ENCODE measurements at places on chromosomes 1 and 21. TPM values are rescaled to one million over a fixed set of nuclear protein-coding genes. Genes with fewer than 3 reads are reported as not detected.

DNA sequence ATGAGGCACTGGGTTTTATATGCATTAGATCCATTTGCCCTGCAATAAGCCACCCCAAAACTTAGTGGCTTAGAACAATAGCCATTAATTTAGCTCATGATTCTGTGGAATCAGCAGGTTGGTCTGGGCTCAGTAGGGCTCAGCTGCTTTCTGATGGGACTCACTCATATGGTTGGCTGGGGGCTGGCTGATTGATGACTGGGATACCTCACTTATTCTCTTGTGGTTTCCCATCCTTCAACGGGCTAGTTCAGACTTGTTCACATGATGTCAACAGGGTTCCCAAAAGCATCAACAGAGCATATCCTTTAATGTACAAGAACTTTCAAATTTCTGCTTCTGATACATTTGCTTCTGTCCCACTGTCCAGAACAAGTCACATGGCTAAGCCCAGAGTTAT lies 43.2 kb downstream of the DNM3 start:
- H3K4me3 ChIP-seq: no peak overlapping the region
- H3K27ac ChIP-seq: no peak overlapping the region
- no peaks in the 10 kb centered on the region for H3K27me3 ChIP-seq

Gene NCMAP
- 0.03 TPM for polyA plus RNA-seq

GRCh38 chr21:19712441-19712840 lies 1285.8 kb upstream of the NCAM2 start:
- no peaks in the 10 kb centered on the region for H3K27me3 ChIP-seq
- H3K27ac ChIP-seq: no peak overlapping the region
- no peak overlapping the region for H3K4me3 ChIP-seq
- DNase-seq: no peak

DNA sequence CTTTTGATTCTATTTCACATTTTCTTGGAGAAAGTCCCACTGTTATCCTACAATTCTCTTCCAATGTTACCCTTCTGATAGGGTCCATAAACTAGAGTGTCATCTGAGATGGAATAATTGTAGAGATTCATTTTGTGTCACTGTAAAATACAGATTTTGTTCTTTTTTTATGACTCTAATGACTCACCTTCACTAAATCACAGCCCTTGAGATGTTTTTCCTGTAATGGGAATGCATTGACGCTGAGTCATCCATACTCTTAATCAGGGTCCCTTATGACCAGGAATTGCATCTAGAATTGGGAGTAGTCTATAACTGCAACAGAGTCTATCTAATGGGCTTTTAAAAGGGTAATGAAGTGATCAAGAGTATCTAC lies 315.5 kb downstream of the TGFB2 start:
- no peaks in the 10 kb centered on the region for H3K36me3 ChIP-seq
- no peak overlapping the region for H3K27ac ChIP-seq
- no peak overlapping the region for H3K4me3 ChIP-seq
- peaks cover 6% of the 10 kb centered on the region for H3K27me3 ChIP-seq
- H3K4me1 ChIP-seq: no peaks in the 10 kb centered on the region

Gene HTR1D
- polyA plus RNA-seq: not detected

Gene TMEM79
- 4.8 TPM for polyA plus RNA-seq

Gene LCE1B
- not detected for polyA plus RNA-seq

Gene C4BPA
- polyA plus RNA-seq: not detected

Gene C21orf58
- polyA plus RNA-seq: 0.51 TPM

DNA sequence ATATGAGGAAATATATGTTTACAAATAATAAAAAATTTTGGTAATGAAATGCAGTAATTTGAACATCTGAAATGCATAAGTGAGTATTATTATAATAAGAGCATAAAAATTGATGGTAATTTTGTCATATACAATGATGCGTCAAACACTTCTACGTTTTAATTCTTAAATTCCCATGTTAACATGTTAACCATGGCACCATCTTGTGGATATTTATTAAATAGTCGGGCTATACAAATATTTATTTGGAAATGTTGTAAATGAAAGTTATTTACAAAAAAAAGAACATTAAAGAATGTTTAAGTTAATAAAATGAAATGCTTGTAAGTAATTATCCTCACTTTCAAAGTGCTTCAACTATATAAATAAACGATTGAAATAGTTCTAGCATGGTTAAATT lies 57.2 kb upstream of the C1orf185 start:
- H3K27me3 ChIP-seq: peaks cover 4% of the 10 kb centered on the region
- H3K36me3 ChIP-seq: no peaks in the 10 kb centered on the region
- no peak overlapping the region for H3K27ac ChIP-seq
- no peaks in the 10 kb centered on the region for H3K4me1 ChIP-seq
- no peak for DNase-seq

Gene SYNC
- polyA plus RNA-seq: not detected

Gene FCER1G
- polyA plus RNA-seq: 107 TPM

Gene PTGER3
- not detected for polyA plus RNA-seq

DNA sequence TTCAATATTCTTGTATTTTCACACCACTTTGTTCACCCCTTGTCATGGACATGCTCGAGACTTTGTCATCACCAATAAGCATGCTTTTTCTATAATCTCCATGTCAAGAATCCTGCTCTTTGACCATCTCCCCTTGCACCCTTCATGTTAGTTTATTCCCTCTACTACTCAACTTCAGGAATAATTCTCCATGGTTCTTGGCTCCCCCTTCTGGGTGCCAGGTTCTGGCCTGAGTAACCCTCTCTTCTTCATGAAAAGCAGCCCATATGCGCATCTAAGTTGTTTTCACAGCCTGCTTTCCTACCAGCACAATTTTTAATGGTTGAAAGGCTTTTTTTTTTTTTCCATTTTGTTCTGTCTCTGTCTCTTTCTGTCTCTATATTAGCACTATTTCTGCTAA lies 160.7 kb downstream of the LEPR start:
- H3K27me3 ChIP-seq: no peaks in the 10 kb centered on the region
- H3K4me1 ChIP-seq: no peaks in the 10 kb centered on the region
- H3K36me3 ChIP-seq: peaks cover 6% of the 10 kb centered on the region
- no peak for DNase-seq
- H3K4me3 ChIP-seq: no peak overlapping the region

DNA sequence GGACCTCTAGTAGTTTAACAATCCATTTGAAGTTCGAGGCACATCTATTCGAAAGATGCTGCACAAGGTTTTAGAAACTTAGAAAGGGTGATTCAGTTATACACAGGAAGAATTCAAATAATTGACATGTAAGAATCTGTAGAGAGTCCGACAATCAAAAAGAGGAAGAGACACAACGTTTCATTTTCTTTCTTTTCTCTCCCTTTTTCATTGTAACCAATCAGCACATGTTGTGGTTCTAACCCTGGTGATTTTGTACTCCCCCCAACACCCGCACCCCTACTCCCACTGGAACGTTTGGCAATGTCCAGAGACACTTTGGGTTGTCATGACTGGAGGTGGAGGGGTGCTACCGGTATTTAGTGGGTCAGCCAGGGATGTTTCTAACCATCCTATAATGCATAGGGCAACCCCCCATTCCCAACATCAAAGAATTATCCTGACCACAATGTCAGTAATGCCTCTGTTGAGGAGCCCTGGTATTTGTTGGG lies 4.9 kb downstream of the TGFB2 start:
- no peak overlapping the region for H3K4me3 ChIP-seq
- no peaks in the 10 kb centered on the region for H3K27me3 ChIP-seq
- no peak for DNase-seq
- peaks cover 50% of the 10 kb centered on the region for H3K4me1 ChIP-seq
- no peak overlapping the region for H3K27ac ChIP-seq
- no peaks in the 10 kb centered on the region for H3K36me3 ChIP-seq

DNA sequence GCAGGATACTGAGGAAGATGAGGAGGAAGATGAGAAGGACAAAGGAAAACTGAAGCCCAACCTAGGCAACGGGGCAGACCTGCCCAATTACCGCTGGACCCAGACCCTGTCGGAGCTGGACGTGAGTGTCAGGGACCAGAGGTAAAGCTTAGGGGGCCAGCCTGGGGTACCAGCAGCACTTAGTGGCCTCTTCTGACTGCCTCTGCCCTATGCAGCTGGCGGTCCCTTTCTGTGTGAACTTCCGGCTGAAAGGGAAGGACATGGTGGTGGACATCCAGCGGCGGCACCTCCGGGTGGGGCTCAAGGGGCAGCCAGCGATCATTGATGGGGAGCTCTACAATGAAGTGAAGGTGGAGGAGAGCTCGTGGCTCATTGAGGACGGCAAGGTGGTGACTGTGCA lies 17.6 kb downstream of the KDF1 start:
- peaks cover 69% of the 10 kb centered on the region for H3K36me3 ChIP-seq
- no peak overlapping the region for H3K27ac ChIP-seq
- no peaks in the 10 kb centered on the region for H3K27me3 ChIP-seq
- DNase-seq: no peak
- H3K4me3 ChIP-seq: no peak overlapping the region

DNA sequence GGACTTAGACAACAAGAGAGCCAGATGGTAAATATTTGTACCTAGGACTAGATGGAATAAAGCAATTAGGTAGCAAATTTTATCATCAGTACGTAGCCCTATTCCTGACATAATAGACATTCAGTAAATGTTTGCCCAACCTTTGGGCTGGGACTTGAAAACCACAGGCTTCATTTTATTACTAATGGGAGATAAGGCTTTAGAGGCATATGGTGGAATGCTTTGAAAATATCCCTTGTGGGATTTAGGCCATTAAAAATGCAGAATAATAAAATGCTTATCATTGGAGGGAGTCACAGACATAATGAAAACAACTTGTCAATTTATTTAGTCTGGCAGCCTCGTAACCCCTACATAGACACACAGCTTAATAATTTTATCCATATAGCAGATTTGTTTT lies 296.1 kb upstream of the SPAG17 start:
- DNase-seq: no peak
- H3K27ac ChIP-seq: no peak overlapping the region
- H3K27me3 ChIP-seq: no peaks in the 10 kb centered on the region
- no peak overlapping the region for H3K4me3 ChIP-seq
- H3K4me1 ChIP-seq: no peaks in the 10 kb centered on the region
